ENCODE measurements at places on chromosomes 6 and 20.

DNA sequence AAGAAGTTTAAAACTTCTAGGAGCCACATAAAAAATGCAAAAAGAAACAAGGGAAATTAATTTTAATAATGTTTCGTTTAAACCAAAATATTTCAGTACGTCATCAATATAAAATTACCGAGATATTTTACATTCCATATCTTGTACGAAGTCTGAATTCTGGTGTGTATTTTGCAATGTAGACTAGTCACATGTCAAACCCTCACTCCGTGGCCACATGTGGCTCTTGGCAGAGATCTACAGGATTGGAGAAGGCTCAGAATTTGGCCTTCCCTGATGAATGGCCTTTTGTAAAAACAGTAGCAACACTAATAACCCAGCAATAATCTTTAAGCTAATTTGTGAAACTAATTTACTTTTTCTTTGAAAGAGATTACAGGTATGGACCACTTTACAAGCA is 217.1 kb downstream of the PRL start:
- no peak for DNase-seq

DNA sequence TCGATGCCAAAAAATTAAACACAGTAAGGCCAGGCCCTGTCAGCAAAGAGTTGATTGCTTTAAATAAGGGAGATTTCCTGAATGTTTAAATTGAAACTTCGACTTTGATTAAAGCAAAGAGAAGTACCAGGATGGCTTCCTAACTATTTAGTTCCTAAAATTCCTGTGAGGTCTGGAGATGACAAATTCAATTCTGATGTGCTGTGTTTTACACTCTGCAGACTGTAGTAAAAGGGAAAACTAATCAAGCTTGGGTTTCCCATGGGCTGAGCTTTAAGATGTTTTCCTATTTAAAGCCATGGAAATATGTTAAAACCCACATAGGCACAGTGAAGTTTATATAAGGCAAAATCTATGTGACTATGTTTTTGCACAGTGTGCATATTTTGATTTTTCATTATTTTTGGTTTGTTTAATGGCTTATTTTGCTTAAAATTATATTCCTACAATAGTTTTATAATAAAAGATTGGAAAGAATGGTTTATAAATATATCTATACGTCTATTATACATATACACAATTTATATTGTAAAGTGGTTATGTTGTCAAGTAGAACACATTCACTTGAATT is 198.5 kb upstream of the EYA4 start:
- no peak for DNase-seq

GRCh38 chr6:15626878-15627674 is 35.8 kb downstream of the DTNBP1 start:
- no peak for DNase-seq

DNA sequence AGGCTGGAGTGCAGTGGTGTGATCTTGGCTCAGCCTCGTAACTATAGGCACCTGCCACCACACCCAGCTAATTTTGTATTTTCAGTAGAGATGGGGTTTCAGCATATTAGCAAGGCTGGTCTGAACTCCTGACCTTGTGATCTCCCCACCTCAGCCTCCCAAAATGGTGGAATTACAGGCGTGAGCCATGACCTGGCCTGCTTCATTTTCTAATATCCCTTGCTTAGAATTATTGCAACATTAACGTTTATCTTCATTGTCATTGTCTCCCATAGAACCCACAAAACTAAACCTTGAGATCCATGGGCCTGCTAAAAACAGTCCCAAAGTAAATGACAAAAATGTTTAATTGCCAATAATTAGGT is 6.1 kb downstream of the EEF1A1 start:
- DNase-seq: no peak

DNA sequence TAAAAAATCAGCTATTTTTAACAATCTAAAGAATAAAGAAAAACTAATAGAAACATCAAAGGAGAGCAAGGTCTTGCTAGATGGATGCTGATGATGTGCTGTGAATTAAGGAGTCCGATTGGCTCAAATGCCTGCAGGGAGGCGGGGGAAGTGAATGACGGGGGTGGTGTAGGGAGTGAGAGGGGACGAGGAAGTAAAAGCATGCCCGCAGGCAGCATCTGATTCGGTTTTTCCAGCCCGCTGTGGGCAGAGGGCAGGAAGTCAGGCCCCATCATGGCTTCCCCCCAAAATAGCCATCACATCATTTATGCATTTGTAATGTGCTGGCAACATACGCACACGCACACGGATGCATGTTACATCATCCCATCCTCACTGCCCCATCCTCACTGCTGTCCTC is 10.3 kb downstream of the RSPO4 start:
- DNase-seq: no peak

DNA sequence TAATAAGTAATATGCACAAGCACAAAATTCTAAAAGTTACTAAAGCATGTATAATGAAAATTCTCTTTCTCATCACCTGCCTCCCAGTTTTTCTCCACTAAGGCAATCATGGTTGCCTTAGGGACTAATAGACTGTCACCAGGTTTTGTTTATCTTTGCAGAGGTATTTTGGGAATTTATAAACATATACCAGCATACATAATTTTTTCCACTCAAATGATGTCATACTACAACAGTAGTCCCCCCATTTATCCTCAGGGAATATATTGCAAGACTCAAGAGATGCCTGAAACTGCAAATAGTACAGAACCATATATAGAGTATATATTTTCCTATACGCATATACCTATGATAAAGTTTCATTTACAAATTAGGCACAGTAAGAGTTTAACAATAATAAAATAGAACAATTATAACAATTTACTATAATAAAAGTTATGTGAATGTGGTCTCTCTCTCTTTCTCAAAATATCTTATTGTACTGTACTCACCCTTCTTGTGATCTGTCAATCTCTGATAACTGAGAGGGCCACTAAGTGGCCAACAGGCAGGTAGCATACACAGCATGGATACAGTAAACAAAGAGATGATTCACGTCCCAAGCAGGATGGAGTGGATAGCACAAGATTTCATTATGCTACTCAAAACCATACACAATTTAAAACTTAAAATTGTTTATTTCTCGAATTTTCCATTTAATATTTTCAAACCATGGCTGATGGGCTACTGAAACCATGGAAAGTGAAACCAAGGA is 19.7 kb downstream of the RBL1 start:
- no peak for DNase-seq

Measured in stimulated activated effector memory CD8-positive, alpha-beta T cell treated with anti-CD3 and anti-CD28 coated beads, Interleukin-12 subunit alpha, Interleukin-12 subunit beta, amount 100 ng/mL, for 72 hours (primary cell).